Kidney epithelial cell (primary cell): ENCODE measurements at places on chromosomes 2 and 18.

DNA sequence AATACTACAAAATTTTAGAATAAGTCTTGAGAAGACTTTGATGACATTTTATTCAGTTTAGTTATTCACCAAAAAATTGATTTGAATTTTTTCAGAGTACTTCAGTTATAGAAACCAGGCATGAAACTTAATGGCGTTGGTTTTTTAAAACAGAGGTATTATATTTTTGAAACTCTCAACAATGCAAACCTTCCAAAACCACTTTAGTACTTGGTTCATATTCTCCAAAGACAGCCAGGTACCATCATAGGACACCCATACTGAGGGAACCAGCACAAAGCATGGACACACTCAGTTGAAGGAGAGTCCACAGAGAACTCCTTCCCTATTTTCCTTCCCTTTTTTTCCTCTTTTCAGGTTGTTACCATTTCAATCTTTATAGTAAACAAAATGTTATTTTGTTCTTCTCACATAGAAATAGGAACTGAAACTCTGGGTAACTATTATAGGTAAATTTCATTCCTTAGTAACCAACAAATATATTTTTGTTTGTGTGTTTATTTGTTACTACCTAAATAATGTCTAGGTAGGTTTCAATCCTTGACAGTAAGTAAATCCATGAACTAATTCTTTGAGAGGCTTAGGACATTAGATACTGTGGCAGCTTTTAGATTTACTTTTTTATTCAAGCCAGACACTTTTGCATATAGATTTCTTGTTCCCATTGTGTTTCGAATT, 95.8 kb downstream of the TMEFF2 start:
- DNase-seq, result no peak

- no peak for DNase-seq
Observed at GRCh38 chr18:26271917-26272549, 45.8 kb downstream of the TAF4B start.

GRCh38 chr2:172751564-172751963, 15.9 kb downstream of the RAPGEF4 start:
- DNase-seq, result no peak

DNA sequence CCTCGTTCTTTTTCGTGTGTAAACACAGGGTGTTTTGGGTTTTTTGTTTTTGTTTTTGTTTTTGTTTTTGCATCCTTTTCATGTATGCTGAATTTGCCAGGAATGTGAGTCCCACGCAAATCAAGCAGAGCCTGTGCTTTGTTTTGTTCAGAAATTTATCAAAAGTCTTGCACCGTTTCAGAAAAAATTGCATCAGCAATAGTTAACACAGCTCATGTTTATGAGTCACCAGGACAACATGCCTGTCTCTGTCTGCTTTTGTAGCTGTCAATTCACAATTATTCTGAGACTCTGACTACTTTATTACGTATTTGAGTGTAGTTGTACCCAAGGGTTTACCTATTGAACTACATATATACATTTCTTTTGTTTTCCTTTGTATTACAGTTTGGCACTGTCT, 38.3 kb downstream of the MRPL44 start:
- no peak for DNase-seq

DNA sequence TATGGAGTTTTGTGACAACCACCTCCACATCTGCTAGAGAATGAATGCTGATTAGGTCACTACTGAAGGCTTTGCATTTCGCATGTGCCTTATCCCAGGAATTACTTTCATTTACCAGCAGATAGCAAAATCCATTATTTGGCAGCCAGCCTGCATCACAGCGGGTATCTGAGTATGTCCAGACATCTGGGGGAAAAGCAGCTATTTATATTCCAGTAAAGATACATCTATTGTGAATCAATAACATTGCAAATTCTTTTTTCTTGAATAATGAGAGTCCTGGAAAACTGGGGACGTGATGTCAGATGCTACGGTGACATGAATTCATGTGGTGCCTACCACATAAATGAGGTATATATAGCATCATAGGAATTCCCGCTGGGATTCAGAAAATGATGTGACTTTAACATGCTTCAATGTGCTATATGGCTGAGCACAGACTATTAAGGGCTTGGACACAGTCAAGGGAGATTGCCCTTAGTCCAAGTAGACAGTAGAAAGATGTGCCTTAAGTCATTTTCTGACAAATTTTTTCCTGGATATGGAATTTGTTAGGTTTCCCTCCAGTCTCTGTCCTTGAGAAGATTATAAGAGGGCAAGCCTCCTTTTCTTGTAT, 84.2 kb upstream of the CD302 start:
- no peak for DNase-seq

DNA sequence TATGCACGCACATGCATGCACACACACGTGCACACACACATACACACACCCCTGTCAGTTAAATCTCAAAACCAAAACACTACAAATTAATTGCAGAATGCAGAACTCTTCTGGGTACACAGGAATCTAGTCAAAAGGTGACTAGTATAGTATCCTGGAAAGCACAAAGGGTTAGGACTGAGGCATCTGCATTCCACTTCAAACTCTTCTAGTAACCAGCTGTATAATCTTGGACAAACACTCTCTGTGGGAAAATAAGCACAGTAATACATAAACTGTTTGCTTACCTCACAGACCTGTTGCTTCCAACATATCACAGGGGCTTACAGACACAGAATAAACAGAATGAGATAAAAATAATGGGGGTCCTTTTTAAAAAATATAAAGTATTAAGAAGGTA, 49.1 kb downstream of the TTC21B start:
- no peak for DNase-seq

DNA sequence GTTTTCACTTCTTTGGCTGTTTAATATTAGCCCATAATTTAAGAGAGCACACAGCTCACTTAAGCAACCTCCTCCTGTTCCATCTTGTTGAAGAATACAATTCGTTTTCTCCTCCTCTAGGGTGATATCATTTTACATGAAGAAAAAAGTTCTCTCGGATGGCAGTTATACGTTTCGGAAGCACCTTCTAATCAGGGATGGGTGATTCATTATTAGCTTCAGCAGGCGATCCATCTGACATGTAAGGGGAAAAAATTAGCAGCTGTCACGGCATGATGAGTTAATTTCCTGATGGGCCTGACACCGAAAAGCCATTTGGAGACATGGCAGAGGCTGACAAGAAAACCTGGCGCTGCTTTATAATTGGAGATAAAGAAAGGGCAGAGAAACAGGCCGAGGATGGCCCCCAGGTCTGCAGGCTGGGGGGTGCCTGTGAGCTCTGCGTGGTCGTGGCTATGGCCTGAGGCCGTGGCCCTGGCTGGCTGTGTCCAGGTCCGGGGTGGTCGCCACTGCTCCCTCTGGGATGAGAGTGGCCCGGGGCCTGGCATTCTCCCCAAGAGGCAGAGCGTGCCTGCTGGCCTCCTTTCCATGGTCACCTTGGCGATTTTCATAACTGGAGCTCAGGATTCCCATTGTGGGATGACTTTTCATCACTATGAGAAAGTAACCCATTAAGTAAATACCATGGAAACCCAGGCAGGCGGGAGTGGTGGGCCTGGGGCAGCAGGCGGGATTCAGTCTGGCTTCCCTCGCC, 140.1 kb downstream of the PTGR3 start:
- no peak for DNase-seq

GRCh38 chr2:77005522-77005921, 516.7 kb downstream of the LRRTM4 start:
- peak; percentile 72 for DNase-seq

GRCh38 chr2:230796280-230796862, 68.4 kb upstream of the ITM2C start:
- DNase-seq, result no peak

- no peak for DNase-seq
Observed at GRCh38 chr18:5286525-5286924, 9.0 kb downstream of the ZBTB14 start.

GRCh38 chr2:121451398-121451797, 79.3 kb upstream of the RNU4ATAC start:
- DNase-seq, result no peak

DNA sequence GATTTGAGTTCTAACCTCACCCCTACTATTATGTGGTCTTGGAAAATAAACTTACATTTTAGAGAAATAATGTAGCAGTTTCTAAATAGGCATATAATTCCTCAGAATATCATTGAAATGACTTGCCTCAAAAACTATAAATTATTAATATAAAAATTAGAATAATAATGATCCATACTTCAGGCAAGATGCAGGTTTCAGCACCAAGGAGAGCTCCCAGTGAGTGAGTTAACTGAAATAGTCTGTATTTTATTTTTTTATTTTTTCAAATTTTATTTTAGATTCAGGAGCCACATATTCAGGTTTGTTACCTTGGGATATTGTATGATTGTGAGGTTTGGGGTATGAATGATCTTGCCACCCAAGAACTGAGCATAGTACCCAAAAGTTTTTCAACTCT, 472.2 kb upstream of the DCC start:
- DNase-seq, result no peak

DNA sequence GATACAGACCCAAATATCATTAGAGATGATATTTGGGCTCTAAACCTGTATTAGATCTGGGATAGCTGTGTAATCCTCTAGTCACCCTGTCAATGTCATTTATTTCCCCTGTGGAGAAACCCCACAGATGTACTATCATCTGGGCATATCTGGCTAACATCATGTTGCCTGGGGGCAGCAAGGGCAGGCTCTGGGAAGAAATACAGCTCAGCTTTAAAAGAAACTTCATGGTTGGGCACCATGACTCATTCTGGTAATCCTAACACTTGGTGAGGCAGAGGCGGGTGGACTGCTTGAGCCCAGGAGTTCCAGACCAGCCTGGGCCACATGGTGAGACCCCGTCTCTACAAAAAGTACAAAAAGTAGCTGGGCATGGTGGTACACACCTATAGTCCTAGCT, 282.5 kb downstream of the SLC8A1 start:
- no peak for DNase-seq

DNA sequence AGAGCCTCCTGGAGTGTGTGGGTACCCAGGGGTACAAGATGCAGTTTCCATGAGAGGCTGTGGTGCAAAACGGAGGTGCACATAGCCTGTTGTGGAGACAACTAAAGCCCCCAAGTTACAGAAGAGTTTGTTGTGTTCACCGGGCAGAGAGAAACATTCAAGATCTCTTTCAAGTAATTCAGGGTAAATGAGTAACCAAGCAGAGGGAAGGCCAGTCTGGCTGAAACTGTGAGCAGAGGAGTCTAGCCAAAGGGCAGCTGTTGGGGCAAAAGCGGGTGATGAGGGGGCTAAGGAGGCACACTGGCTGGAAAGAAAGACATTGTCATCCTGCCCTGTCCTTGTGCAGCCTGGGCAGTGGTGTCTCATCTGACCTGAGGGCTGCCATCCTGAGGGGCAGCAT, 52.0 kb downstream of the CXCR4 start:
- no peak for DNase-seq

DNA sequence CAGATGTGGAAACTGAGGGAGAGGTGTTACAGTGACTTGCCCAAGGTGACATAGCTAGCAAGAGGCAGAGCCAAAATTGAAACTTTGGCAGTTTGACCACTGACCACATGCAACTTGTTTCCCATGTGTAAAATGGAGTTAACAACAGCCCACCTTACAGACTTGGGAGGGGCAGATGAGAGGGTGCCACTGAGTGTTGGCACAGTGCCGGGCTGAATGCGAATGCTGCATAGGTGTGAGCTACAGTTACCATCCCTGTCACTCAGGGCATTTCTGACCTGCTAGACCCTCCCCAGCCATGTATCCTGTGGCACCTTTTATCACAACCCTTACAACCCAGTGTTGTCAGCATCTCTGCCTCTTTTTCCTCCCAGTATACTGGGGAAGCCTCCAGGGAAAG, 10.8 kb downstream of the SMARCAL1 start:
- DNase-seq, result no peak

DNA sequence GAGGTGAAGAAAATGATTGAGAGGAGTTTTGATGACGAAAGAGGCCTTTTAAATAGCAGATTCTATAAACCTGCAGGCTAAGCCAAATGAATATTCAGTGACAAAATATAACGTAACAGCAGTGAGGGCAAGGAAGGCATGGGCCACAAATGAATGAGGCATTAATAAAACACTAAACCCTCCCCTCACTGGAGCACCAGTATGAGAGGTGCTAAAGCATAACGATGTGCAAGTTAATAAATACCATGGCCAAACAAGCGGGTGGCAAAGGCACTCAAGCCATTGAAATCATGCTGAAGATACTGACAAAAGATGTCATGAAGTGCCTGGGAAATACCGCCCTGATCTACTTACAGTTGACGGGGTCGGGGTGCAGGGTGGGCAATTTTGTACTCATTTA, 30.2 kb upstream of the LONRF2 start:
- DNase-seq, result no peak

DNA sequence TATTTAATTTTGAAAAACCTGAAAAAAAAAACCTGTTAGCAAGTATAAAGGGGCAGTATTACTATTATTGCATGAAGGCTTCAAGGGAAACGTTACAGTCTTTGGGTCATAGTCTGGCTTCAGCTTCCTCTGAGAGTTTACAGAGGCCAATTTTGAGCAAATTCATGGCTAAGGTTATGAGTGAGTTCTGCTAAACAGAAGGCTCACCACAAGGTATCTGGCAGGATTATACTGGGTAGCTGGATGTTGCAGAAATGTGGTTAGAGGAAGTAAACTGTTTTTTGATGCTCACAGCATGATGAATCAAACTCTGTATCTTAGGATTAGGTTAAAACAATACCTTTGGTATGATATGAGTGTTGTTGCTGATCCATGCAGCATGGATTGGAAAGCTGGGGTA, 9.3 kb downstream of the MRPL19 start:
- DNase-seq, result no peak

DNA sequence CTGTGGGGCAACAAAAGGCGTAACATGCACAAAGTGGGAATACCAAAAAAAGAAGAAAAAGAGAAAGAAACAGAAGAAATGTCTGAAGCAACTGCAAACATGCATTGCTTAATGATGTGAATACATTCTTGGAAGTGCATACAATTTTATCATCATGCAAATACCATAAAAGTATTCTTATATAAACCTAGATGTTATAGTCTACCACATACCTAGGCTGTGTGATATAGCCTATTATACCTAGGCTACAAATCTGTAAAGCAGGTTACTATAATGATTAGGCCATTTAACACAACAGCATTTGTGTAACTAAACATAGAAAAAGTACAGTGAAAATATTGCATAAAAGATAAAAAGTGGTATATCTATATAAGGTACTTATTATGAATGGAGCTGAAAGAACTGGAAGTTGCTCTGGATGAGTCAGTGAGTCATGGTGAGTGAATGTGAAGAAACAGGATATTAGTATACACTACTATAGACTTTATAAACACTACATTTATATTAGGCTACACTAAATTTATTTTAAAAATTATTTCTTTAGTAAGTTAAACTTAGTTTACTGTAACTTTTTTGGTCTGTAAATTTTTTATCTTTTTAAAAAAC, 319.4 kb upstream of the KCNH7 start:
- DNase-seq, result peak; percentile 26

- DNase-seq, result peak; percentile 26
Observed at GRCh38 chr18:24915547-24915946, 436.4 kb downstream of the ZNF521 start.

DNA sequence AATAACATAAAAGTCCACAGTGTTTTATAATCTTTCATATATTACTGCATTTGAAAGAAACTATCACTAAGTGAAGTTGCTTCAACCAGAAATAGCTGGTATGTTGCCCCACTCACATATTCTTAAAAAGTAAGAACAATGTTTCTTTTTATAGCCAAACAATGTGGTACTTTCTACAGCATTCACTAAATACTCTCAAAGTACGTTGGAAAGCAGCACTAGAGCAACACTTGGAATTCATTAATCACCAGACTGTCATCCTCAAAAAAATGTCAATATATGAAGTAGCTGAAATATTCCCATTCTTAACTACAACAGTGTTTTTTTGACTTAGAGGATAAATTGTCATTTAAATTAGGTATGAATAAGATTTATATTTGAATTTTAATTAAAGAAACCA, 32.8 kb downstream of the COBLL1 start:
- DNase-seq, result no peak
